ENCODE measurements at places on chromosomes 5 and 9.

GRCh38 chr5:149938279-149938678, 6.3 kb downstream of the PDE6A start:
- peak; percentile 88 for DNase-seq

GRCh38 chr5:174531782-174532191, 192.6 kb upstream of the MSX2 start:
- no peak for DNase-seq

DNA sequence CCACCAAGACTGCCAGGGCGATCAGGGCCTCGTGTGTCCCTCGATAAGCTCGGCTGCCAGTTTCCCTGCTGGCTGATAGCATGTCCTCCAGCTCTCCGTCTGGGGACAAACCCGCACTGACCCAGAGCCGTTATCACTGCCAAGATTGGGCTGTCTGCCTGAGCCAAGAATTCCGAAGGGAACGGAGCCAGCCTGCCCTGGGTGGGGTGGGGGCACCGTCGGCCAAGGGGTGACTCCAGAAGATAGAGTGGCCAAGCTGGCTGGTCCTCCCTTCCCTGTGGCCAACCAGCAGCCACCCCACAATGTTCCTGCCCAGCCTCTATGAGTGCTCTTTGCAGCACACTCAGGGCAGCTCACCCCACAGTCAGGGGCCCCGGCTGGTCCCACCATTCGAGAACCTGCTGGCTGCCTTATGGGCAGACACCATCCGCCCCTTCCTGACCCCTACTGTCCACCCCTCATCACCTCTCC, 29.4 kb downstream of the HRH2 start:
- no peak for DNase-seq

DNA sequence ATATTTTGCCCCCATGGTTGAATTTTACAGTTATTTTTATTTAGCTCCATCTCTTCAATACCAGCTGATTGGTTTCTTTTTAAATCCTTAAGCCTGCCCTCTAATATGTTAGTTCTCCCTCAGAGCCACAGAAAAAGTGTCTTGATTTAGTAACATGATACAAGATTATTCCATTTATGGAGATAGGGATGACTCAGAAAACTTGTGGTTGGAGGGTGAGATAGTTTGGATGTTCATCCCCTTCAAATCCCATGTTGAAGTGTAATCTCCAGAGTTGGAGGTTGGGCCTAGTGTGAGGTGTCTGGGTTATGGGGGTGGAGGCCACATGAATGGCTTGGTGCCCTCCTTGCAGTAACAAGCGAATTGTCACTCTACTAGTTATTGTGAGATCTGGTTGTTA, 115.7 kb downstream of the FBXO38 start:
- DNase-seq: peak; percentile 11

- DNase-seq: no peak
Measured at GRCh38 chr9:76619197-76619596, 145.0 kb upstream of the PCA3 start.

GRCh38 chr5:98775246-98776065, 2.0 kb downstream of the RGMB start:
- no peak for DNase-seq

DNA sequence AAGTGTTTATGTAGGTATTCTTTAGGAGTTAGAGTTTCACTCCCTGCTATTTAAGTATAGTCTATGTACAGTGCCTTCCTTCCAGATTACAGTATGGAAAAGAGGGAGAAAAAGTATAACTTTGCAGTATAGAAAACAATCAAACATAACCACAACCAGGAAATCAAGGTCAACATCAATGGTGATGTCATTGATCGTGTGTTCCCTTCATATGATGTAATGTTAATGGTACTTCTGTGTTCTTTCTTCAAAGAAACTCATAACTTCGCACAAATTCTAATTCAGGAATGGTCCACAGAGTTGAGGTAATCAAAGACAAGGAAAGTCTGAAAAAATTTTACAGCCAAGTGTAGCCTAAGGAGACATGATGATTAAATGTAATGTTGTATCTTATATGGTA, 961.1 kb upstream of the EDIL3 start:
- no peak for DNase-seq

DNA sequence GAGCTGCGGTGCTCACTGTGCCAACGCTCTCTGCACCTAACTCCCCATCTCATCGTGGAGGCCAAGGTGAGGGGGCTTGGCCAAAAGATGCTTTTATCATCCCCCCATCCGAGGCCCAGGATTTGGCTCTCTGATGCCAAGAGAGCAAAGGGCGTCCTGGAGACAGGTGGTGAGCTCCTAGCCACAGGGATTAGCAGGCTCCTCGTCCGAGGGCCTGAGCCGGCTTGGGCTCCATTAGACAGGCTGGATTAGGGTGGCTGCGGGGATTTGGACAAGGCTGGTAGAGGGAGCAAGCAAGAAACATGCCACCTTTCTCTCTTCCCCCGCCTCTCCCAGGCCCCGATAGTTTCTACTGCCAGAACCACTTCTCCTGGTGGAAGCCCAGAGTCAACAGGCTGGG, 1.0 kb upstream of the GRM6 start:
- DNase-seq: no peak

GRCh38 chr5:128334010-128334716, 203.9 kb downstream of the FBN2 start:
- no peak for DNase-seq

- no peak for DNase-seq
Measured at GRCh38 chr9:97781902-97782301, 71.1 kb upstream of the FOXE1 start.

GRCh38 chr9:104849023-104849422, 78.9 kb downstream of the ABCA1 start:
- DNase-seq: no peak

DNA sequence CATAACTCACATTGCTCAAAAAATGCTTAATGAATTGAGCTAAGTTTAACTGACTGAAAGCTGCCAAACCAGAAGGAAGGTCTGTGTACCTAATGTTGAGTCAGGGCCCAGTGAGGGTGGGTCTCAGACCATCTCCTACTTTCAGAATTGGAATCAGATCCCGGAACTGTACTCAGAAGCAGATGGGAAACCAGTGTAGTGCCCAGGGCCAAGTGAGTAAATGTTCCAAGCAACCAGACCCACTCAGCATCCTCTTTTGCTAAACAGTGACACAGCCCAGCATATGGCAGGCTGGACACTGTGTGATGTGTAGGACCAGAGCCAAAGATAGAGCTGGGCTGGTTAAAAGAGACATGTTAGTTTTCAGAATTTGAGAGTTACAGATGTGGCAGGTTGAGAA, 94.1 kb downstream of the PLCXD3 start:
- no peak for DNase-seq

GRCh38 chr9:77871483-77871882, 160.1 kb downstream of the GNAQ start:
- DNase-seq: no peak

DNA sequence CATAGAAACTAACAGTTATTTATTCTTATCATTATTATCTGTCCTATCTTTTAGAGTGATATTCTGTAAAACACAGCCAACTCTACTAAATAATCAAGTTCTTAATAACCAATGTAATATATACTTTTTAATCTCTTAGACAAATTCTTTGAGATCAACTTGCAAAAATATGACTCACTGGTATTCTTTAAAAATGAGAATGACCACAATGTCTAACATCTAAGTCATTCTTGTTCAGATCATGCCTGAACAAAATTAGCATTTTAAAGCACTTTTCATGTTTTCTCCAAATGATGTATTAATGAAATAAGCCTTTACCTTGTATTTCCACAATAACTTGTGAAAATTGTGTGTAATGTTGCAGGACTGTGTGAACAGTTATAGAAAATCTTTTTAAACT, 356.9 kb upstream of the RGMB start:
- no peak for DNase-seq

DNA sequence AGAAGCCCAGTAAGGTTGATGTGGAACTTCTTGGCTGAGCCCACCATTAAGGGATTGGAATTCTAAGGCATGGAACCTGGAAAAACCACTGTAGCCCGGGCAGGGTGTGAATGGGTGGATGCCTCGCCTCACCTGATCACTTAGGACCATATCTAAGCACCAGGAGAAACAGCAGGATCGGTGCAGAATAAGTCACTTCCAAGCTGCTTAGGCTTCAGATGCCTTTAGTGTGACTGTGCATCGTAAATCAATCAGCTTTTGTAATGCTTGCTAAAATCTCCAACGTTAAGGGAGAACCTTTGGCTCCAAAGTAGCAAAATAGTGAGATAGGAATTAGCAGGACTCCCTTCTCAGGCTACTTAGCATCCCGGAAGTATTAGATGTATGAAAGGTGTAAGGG, 103.9 kb upstream of the MEGF10 start:
- no peak for DNase-seq

DNA sequence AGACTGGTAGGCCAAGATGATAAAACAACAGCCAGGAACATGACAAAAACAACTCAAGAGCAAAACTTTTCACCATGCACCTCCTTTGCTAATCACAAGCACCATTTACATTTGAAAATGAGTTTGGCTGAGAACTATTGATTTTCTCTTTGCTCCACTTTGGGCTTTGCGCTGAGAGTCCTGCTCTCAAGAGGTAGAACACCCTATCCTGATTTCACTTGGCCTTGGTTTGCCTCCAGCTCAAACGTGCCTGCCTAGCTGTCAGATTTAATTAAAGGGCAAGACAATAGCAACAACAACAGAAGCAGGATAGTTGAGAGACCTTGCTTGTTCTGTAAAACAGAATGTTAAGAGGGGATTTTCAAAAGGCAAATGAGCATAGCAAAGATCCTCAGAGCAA, 128.2 kb upstream of the ASTN2 start:
- no peak for DNase-seq

DNA sequence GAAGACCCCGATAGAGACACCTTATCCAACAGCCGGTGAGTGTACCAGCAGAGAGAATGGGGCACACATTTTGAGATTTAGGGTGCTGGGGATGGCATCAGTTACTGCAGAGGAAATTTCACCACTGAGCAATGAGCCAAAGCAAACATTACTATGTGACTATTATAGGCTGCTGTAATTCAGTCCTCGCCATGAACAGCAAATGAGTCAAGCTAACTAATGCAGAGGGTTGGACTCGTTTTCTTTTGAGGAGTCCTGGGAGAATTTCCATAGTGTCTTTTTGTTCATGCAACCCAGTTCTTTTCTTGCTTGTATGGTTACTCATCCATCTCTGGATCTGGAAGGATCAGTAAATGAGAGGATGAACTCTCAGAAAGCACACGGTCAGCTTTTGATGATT, 323.8 kb downstream of the PSAT1 start:
- peak; percentile 71 for DNase-seq

DNA sequence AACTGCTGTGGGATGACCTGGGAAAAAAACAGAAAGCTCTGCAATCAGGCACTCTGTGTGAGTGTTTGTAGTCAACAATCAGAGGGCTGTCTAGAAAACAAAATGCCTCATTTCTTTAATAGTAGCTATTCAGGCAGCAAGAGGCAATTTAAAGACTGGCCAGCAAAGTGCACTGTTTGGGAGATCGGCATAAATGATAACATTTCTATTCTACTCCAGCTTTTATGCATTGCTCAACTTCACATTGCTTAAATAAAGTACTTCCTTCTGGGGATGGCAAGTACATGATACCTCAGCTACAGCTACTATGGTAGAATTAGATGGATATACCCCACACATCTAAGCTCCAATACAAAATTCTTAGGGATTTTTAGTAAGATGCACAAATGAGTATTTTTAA, 193.1 kb downstream of the DCP2 start:
- DNase-seq: no peak

GRCh38 chr5:120982351-120982750, 518.3 kb downstream of the PRR16 start:
- DNase-seq: no peak

DNA sequence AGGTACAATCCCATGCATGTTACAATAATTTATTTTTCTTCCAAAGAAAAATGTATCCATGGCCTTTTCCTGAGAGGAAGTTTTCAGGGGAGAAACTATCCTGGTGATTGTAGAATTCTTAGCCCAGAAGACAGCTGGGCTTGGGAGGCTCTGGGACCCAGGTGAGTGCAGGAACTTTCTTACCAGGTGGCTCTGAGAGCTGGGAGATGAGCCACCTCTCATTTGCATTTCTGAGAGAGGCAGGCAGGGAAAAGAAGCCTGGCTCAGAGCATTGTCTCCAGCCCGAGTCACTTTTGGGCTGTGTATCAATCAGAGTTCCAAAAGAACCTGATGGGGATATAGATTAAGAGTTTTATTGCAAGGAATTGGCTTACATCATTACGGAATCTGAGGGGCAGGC, 52.7 kb downstream of the ALG2 start:
- DNase-seq: no peak

DNA sequence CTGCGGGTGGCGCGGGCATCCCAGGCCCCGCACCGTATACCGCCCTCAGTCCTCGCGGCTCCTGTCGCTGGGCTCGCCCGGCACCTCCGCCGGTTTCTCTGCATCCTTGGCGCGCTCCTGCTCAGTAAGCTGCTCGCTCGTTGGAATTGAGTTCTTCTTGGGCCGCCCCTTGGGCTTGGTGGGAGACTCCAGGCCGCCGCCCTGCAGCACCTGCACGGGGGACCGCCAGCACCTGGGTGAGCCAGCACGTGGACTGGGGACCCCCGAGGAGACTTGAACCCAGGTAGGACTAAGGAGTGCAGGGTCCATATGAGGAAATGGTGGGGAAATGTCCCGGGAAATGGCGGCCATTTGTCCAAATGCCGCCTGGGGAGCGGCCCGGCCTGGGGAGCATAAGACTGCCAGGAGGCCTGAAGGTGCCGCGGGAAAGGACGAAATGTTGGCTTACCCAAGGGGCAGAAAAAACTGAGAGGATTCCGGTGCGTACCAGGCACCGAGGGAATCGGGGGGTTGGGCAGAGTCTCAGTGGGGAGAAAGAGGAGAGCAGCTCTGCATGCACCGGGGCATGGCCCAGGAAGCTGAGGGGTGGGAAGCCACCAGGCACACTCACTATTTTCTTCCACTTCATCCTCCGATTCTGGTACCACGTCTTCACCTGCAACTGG, 2.9 kb downstream of the BARX1 start:
- no peak for DNase-seq

- DNase-seq: no peak
Measured at GRCh38 chr5:78727786-78728761, 79.5 kb upstream of the LHFPL2 start.

DNA sequence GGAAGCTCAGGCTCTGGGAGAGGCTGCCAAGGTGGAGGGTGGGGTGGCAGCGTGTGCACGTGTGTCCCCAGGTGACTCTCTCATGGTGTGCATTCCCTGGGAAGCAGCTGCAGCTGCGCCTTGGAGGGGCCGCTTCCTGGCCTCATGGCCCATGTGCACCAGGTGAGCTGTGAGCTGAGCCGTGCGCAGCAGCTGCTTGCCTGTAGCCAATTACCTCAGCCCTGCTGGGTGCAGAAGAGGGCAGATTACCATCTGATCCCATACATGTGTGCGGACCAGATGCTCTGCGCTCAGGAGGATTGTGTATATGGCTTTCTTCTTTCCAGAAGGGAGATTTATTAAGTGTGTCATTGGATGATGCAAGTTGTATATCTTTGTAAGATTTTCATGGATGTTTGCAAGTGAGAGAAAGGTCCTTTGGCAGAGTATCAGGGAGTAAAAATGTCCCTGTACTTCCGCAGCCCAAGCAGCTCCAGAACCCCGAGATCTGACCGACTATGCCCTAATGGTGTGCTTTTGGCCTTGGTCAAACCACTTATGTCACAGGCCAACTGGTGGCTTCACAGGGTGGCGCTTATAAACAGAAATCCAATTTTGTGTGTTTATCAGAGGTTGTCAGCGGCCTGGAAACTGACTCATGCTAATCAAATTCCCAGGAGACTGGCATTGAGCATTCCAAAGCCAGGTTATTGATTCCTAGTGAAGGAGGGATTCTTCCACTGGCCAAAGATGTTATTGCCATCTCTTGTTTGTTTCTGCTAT, 229.3 kb downstream of the GOLPH3 start:
- no peak for DNase-seq
